ENCODE measurements at places on chromosomes 2 and 18.

DNA sequence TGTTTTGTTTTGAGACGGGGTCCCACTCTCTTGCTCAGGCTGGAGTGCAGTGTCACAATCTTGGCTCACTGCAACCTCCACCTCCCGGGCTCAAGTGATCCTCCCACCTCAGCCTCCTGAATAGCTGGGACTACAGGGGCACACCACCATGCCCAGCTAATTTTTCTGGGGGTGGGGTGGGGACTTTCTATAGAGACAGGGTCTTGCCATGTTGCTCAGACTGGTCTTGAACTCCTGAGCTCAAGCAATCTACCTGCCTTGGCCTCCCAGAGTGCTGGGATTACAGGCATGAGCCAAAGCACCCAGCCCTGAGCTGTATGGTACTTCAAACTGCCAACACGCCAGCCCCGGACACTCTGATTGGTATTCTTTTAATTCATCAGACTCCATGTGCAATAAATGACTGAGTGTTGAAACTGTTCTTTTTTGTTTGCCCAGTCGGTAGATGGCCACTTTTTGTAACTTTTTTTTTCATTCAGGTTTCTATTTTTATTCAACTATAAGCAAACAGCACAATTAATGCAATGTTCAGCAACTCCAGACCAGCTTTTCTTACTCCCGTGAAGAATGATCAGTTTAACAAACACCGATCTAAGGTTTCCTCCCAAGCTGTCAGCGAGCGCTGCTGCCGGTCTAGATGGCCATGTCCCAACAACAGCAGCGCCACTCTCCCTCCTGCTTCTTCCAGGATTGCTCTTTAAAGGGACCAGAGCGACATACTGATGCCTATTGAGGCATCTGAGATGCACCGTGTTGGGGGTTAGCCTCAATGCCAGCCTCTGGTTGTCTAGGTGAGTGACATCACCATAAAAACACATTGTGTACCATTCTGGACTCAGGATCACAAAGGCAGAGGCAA lies 12.5 kb upstream of the TGOLN2 start:
- no peak for DNase-seq

DNA sequence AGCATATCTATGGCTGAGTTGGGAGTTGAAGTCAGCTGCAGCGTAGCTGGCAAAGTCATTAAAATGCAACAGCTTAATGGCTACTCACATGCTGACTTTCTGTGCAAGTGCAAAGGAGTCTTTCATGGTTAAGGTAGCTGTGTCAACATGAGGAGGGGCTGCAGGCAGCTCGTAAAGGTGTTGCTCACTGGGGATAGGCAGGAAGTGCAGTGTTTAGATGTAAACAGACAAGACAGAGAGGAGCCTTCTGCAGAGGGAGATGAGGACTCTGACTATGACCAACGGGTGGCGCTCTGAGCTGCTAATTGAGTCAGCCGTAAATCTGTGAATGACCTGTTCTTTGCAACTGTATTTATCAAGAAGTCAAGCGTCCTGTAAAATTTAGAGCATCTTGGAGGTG lies 22.3 kb upstream of the CAVIN2 start:
- no peak for DNase-seq

DNA sequence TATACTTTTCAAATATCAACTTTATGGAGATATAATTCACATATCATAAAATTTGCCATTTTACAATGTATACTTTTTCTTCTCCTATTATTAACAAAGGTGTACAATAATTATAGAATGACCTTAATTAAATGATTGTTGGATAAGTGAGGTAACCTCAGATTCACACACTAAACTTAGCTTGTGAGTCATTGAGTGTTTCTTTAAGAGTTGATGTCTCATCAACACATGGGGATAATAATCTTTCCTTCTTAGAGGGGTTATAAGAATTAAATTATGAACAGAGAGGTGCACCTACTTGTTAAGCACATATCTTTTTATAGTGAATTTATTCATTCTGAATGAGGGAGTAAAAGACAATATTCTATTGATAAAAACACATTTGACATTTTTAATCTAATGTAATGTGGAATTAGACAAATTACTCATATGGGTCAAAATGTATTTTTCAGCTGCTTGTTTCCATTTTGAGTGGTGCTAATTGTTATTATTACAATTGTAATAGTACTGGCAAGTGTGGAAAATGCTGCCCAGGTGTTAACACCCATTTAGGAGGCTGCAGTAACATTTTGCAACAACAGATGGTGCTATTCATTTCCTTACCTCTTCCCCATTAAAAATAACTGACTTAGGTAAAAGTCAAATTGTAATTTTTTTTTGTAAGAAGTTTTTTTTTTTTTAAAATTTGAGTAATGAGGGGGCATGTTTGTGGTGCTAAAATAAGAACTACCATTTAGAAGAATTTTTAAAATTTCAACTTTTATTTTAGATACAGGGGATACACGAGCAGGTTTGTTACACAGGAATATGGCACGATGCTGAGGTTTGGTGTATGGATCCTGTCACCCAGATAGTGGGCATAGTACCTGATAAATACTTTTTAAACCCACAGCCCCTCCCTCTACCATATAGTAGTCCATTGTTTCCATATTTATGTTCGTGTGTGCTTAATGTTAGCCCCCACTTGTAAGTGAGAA lies 32.1 kb upstream of the DYNAP start:
- peak; percentile 29 for DNase-seq

- DNase-seq, result no peak
Measured at GRCh38 chr2:86697551-86698104, 22.5 kb upstream of the RMND5A start.

GRCh38 chr2:38075507-38076151 lies at the start of gene CYP1B1:
CYP1B1 (minus strand) TSS chr2:38076151; CDS start chr2:38075388, 763 bp downstream.
- peak; percentile 20 for DNase-seq

GRCh38 chr2:54524226-54524991 lies 68.3 kb downstream of the SPTBN1 start:
- DNase-seq, result peak; percentile 61

DNA sequence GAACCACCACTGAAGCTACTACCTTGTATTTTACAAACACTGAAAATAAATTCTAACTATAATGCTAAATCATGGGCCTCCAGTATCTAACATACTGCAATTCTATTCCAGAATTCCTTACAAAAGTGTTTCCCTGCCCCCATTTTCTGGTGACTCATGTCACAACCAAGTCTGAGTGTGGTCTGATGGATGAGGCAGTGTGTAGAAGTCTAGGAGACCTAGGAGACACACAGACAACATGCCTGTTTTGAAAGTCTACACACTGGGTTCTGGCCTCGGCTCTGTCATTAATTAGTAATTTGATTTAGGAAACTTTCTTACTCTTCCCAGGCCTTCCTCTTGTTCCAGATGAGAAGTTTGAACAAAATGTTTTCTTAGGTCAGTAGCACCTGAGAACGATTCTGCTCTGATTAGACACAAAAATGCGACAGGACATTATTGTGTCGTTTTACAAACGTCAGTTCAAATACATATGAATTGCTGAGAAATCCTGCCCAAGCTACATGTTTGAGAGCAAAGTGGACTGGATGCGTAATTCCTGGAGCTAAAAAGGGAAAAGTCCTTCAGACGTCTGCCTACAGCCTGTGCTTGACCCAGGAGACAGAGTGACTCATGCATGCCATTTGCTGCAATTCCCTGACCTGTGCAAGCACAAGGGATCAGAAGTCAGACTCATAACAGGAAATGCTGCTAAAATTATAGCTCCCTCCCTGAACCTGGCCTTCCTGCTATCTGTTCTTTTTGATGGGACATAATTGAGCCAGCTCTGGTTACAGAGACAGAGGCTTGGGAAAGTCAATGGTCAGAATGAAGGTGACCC lies 494.4 kb downstream of the SOX11 start:
- no peak for DNase-seq

All from activated CD4-positive, alpha-beta T cell treated with anti-CD3 and anti-CD28 coated beads, Interleukin-2, amount 50 U/mL, for 16 hours (primary cell).